ENCODE measurements at places on chromosomes 12 and 14.

DNA sequence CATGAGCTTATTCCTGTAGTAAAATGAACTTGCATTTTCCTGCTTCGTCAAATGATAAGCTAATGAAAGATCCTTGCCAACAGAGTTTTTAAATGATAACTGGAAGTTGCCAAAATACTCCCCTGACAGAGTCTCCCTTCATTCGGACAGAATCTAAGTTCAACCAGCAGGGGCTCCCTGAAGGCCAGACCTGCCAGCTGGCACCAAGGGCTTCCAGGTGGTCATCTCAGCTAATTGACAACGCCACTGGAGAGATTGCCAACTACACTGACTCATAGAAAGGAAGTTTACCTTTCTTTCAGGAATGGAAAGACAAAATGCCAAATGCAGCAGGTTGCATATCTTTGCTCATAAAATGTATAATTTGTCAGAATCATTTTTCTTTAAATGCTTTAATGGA is 462.8 kb downstream of the GXYLT1 start:
- DNase-seq = no peak

- no peak for DNase-seq
These were observed 1.3 kb upstream of the EEA1 start for GRCh38 chr12:92930421-92930820.

DNA sequence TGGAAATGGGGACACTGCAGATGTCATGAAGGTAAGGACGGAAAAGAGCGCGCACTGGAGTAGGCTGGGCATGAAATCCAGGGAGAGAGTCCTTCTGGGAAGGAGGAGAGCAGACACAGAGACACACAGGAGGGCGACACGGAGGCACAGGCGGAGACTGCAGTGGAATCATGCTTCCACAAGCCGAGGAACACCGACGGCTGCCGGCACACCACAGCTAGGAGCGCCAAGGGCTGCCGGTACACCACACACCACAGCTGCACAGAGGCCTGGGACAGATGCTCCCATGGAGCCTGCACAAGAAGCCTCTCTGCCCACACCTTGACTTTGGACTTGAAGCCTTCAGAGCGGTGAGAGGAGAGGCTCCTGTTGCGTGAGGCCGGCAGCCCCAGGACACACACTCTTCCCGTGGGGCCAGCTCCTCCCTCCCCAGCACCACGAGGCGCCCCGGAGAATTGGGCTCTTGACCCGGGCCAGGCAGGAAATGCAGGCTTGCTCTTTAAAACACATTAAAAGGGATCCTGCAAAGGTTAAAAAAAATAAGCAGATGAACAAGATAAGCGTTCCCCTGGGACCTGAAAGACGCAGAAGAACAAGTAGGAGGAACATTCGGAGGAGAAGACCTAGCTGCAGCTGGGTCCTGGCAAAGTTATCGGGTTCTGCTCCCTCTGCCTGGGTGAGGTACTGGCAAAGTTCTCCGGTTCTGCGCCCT is 28.3 kb upstream of the FZD10 start:
- DNase-seq = no peak

- no peak for DNase-seq
These were observed 108.2 kb upstream of the SLC38A4 start for GRCh38 chr12:46933947-46934346.
